Anterior cingulate cortex (tissue), 58 donors: ENCODE measurements at places on chromosomes 1 and 21.
A peak's percentile ranks its signal among the peaks of the same experiment; 100 is the strongest.

GRCh38 chr1:60540141-60540540 lies 466.6 kb upstream of the C1orf87 start:
- no peak for DNase-seq

DNA sequence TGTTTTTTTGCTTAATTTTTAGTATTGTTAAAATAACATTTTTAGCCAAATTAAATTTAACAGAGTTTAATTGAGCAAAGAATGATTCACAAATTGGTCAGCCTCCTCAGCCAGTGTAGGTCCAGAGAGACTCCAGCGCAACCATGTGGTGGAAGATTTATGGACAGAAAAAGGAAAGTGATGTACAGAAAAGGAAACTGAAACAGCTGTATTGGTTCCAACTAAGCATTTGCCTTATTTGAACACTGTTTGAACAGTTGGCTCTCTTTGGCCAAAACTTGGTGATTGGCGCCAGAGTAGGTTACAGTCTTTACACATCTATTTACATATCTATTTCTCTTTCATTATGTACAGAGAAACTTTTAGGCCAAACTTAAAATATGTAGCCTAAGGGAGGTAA lies 19.4 kb downstream of the RPS6KC1 start:
- DNase-seq, result no peak

DNA sequence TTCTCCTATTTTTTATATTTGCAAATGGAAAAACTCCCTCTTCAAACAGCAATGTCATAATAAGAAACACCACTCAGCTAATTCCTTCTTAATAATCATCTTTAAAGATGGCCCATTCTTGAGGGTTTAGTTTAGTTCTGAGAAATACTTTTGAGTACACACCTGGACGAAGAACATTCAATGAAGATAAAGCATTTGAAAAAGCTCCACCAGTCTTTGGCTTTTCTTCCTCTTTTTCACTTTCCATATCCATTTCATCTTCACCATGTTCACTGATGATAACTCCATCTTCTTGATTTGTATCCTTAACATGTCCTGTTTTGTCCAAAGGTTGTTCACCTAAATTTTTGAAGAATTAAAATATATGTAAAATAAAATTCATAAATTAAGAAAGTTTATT lies 7.4 kb downstream of the PAXBP1 start:
- no peak for DNase-seq

GRCh38 chr1:67299296-67299695 lies 8.4 kb upstream of the IL12RB2 start:
- DNase-seq, result no peak

GRCh38 chr1:2509589-2509988 lies 16.8 kb downstream of the PANK4 start:
- DNase-seq, result no peak

DNA sequence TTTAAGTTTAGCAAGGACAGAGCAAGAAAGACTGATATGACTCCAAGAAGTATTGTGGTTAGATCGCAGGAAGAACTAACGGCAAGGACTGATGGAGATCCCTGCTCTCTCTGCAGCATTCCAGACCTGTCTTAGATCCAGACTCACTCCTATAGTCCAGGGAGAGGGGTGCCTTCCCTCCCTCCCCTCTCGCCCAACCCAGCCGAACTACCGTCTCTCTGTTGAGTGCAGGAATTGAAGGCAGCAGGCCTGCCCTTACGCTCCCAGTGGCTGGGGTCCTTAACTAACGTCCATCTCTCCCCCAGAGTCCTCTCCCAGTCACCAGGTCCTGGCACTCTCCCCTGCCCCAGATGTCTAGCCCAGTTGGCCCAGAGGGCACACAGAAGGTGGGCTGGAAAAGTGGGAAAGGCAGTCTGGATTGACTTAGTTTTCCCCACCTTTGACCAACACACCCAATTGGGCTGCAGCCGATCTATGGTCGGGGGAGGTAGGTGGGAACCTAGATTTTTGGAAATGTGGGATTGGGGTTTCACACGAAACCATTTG lies 1.1 kb downstream of the CRABP2 start:
- no peak for DNase-seq

DNA sequence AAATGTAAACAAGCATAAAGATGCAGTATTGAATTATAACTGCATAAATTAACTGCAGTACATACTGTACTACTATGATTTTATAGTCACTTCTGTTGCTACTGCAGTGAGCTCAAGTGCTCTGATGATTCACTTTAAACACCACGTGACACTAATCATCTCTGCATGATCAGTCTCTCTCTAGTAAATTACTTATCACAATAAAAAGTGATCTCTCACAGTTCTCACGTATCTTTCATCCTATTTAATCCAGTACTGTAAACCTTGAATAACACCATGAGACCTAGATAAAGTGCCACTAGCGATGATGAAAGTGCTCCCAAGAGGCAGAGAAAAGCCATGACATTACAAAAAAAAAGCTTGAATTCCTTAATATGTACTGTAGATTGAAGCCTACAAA lies 1242.0 kb downstream of the AMY1C start:
- no peak for DNase-seq

- peak; percentile 35 for DNase-seq
Observed at GRCh38 chr1:14598498-14599182, at the start of gene KAZN. Gene KAZN, plus strand, starts transcription at chr1:14598685.

DNA sequence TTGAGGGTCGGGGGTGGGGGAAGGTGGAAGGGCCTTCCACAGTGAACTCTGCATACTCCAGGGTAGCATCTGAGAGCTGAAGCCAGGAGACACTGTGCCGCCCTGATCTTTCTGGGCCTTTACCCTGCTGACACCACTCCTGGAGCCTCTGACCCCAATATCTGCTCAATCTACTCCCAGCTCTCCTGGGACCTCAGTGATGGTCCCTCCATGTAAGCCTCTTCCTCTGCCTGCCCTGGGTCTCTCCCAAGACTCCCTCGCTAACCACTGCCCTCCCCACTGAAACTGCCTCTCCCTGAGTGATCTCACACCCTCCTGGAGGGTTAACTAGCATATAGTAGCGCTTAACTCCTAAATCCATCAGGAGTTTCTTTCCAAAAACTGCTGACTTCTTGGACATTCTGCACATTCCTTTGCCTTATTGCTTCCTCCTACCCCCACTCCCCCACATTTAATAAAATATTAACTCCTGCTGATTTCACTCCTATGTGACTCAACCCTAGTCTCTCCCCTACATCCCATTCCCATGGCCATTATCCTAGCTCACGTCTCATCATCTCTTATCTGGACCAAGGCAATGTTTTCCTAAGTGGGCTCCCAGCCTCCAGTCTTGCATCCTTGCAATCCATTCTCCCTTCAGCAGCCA lies 145.6 kb downstream of the HMGB4 start:
- DNase-seq, result no peak

DNA sequence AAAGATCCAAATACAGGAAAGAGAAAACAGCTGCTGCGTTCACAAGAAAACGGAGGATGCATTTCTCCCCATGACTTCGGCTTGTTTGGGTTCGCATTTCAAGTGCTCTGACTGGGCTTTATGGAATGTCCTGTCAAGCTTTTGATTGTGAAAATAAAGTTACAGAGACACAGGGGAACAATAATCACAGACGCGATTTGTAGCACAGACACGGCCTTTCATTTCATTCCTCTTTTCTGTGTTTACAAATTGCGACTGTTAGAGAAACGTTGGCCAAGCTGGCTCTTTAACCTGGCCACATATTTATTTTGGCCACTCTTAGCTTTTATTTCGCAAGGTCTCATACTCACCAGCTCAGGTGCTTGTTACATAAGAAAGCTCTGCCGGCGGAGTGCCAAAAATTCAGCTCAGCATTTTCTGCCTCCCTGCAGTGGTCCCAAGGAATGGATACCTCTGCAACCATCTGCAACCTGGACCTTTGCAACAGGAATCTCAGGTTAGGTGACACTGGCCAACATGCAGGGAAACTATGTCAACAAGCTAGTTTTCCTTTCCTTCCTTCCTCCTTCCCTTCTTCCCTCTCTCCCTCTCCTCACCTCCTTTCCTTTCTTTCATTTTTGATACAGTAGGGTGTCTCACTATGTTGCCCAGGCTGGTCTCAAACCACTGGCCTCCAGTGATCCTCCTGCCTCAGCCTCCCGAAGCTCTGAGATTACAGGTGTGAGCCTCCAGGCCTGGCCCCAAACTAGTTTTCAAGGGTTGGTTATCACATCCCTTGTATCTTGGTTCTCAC lies 58.2 kb upstream of the SLC45A1 start:
- no peak for DNase-seq

DNA sequence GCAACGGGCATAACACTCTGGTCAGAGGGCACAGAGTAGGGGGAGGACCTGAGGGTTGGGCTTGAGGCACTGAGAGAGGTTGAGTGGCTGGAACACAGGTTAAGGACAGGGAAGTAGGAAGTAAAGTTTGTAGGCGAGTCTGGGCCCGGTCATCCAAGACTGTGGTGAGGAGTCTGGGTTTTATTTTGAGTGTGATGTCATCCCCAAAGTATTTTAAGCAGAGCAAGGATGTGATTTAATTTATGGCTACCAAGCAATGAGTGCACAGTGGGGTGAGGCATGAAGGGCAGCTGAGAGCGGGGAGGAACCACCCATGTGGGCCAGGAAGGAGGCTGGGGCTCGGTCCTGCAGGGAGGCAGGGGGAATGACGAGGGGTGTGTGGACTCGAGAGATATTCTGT lies 11.2 kb upstream of the VWA5B1 start:
- no peak for DNase-seq

GRCh38 chr1:178953034-178953433 lies 72.7 kb upstream of the FAM20B start:
- no peak for DNase-seq

- no peak for DNase-seq
Observed at GRCh38 chr1:15948091-15948591, 27.8 kb downstream of the ZBTB17 start.

GRCh38 chr1:6086762-6087376 lies 41.2 kb downstream of the KCNAB2 start:
- DNase-seq, result peak; percentile 29

DNA sequence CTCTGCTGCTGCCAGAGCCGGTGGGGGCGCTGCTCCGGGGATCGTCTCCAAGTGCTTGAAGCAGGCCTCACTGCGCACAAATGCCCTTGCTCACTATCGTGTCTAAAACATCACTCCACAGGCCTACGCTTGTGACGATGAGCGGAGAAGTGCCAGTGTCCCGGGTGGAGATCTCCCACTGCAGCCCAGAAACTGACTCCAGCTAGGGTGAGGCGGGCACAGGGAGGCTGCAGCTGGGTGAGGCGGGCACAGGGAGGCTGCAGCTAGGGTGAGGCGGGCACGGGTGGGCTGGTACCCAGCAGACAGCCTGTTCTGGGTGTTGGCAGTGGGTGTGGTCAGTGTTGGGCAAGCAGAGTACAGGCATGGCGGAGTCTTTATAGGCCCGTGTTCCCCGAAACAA lies 22.7 kb upstream of the PDXK start:
- DNase-seq, result no peak

DNA sequence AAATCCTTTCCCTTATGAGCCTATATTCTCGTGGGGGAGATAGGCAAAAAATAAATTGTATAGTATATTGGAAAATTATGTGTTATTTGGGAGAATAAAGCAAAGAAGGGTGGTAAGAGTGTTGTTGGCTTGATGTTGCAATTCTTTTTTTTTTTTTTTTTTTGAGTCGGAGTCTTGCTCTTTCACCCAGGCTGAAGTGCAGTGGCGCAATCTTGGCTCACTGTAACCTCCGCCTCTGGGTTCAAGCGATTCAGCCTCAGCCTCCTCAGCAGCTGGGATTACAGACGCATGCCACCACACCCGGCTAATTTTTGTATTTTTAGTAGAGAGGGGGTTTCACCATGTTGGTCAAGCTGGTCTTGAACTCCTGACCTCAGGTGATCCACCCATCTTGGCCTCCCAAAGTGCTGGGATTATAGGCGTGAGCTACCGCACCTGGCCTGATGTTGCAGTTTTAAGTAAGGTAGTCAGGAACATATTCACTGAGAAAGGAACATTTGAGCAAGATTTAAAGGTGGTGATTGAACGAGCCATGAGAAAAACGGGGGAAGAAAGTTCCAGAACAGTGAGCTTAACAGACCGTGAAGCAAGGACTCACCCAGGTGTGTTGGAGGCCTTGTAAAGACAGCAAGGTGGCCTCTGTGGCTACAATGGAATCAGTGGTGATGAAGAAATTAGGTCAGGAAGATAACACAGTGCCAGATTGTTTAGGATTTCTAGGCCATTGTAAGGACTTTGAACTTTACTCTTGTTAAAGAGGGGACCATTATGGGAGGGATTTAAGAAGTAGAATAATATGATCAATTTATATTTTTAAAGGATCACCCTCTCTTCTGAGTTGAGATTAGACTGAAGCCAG lies 45.8 kb downstream of the RPRD2 start:
- DNase-seq, result no peak

GRCh38 chr1:224980181-224980580 lies 50.7 kb downstream of the DNAH14 start:
- no peak for DNase-seq
